Brain (organoid and tissue), 16 donors: ENCODE measurements at places on chromosomes 11 and 22. TPM values are rescaled to one million over a fixed set of nuclear protein-coding genes. Genes with fewer than 3 reads are reported as not detected.

KRTAP5-9 gene
- polyA plus RNA-seq: not detected

MYRF gene
- polyA plus RNA-seq: 70.8 TPM

CPT1B gene
- 6.1 TPM for polyA plus RNA-seq

ZP1 gene
- polyA plus RNA-seq: 1.0 TPM

LUZP2 gene
- 0.51 TPM for polyA plus RNA-seq

DAGLA gene
- 13.4 TPM for polyA plus RNA-seq

C1QTNF5 gene
- 13.2 TPM for polyA plus RNA-seq
